IPS-NIHi11 (cell line): ENCODE measurements at places on chromosomes 4 and X.

DNA sequence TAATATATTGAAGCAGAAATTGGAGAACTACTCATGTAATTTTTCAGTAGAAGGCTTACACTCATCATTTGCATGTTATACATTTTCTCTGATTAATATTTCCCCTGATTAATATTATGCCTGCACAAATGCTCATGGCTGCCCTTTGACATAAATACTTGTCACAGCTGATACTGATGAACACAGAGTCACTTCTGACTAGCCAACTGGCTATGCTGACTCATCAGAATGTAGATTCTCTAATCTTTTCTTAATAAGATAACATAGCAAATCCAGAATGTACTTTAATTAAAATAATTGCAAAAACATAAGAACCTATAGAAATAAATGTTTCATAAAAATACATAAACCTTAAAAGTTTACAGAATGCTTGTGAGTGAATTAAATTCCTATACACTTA lies 52.4 kb upstream of the C4orf54 start:
- no peak for DNase-seq

- DNase-seq, result peak; percentile 55
Observed at GRCh38 chr4:60463857-60464502, 736.1 kb upstream of the ADGRL3 start.

DNA sequence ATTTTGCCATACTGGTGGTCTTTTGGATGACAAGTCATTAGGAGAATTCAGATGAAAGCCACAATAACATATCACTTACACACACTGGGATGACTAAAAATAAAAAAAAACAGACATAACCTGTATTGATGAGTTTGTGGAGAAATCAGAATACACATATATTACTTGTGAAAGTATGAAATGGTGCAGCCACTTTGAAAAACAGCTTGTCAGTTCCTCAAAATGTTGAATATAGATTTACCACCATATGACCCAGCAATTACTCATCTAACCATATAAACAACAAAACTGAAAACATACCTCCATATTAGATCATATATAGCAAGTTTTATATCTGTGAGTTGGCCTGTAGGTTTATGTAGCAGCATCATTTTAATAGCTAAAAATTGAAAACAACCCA lies 608.7 kb downstream of the TLL1 start:
- DNase-seq, result no peak

- no peak for DNase-seq
Observed at GRCh38 chr4:48665555-48666186, 114.4 kb downstream of the FRYL start.

DNA sequence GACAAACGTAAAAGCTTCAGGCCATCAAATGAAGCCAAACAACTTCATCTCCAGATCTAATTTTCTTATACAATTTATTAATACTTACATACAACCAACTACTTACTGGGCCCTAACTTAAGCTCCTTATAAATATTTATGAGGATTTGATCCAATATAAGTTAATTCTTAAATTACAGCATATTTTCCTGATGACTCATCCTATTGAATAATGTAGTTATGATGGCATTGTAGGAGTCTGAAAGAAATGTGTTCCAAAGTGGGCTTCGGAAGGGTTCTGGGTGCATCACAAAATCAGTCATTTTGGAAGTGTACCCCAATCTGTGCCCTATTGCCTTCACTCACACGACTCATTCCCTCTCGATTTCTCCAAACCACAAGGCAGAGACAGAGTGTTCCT lies 455.1 kb upstream of the CTSO start:
- no peak for DNase-seq

DNA sequence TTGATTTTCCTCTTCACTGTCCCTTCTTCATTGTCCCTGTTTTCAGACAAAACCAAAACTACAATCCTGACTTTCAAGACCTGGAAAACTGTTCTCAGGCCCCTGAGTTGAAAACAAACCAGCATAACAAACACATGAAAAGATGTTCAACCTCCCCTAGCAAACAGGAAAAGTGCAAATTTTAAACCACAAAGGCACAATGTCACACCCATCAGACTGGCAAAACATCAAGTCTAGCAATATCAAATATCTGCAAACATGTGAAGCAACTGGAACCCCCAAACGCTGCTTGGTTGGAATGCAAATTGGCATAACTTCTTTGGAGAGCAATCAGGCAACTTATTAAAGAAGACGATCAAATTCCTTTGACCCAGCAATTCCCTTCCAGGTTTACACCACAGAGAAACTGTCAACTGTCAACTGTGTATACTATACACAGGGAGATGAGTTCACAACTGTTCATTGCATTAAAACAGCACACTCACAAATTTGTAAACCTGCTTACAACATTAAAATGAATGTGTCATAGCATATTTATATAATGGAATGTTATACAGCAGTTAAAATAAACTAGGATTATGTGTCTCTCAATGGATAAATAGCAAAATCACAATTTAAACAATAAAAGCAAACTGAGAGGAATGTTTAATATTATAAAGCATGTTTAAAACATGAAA lies 7.0 kb downstream of the USP46 start:
- no peak for DNase-seq

GRCh38 chrX:44088510-44089144 lies 115.4 kb upstream of the NDP start:
- no peak for DNase-seq

- no peak for DNase-seq
Observed at GRCh38 chr4:6405397-6405706, 67.1 kb downstream of the PPP2R2C start.

DNA sequence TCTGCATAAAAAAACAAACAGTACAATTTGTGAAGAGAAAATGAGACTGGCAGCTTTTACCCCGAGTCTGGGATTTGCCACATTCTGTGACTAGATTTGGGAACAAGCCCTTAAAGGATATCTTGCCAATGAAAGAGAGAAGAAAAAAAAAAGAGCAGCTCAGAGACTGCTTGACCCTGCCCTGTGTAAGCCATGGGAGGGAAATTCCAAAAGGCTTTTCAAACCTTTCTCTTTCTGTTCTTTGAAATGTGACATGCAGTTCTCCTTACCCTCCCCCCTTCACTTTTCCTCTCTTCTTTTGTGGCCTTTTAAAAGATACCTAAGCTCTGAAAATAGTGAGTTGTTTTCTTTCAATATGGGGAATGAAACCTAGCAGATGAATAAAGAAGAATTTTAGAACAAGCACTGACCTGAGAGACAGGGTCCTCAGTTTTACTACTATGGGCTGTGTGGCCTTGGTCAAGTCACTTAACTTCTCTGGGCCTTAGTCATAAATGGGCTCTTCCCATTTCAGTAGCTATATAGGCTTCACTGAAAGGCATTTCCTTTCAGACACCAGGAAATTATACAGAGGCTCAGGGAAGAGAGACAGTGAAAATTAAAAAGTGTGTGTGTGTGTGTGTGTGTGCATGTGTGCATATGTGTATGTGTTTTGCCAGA lies 5.1 kb downstream of the CCDC160 start:
- no peak for DNase-seq

- peak; percentile 14 for DNase-seq
Observed at GRCh38 chr4:42501624-42502401, 104.5 kb downstream of the SHISA3 start.

GRCh38 chr4:104353481-104353880 lies 141.2 kb downstream of the CXXC4 start:
- DNase-seq, result no peak

DNA sequence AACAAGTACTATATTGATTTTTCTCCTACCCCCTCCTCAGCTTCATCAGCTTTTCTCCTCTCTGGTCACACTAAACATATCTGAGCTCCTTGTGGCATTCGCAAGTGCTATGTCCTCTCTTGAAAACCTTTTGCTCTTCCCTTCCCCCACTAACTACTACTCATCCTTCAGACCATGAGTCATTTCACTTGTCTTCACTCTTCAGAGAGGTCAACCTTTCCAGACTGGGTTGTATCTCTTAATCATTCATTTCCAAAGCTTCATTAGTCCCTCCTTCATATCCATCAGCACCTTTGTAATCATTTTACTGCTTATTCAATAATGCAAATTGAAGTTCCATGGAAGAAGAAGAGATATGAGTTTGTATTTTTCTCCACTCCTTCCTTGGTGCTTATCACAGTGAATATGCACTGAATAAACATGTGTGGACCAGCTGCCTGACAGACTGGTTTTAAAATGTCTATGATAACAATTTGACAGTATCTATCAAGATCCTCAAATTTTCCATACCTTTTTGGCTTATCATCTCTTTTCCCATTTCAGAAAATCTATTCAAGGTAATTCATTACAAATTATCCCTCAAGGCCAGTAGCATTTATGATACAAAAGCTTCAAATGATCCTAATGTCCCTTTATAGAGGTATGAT lies 28.4 kb downstream of the DDX60L start:
- no peak for DNase-seq

DNA sequence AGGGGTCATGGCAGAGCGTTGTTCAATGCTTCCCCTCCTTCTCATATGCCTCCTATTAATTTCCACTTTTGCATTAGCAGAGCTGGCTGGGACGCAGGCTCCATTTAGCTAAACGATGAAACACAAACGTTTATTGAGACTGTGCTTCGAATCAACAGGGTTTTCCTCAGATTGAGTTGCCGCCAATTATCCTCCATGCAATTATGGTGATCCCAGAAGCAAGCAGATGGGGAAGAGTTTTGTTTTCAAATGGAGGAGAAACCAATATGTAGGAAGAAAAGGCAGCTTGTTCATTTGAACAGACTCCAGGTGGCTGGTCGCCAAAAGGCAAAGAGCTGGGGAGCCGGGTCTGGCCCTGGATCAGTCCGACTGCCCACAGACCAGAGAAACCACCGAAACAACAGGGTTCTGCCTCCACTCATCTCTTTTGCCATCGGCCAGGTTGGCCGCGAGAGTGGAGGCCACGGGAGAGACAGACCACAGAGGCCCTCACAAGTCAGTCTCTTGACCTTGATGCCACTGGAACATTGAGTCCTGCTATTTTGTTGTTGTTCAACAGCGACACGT lies 184.8 kb downstream of the GBA3 start:
- DNase-seq, result no peak

DNA sequence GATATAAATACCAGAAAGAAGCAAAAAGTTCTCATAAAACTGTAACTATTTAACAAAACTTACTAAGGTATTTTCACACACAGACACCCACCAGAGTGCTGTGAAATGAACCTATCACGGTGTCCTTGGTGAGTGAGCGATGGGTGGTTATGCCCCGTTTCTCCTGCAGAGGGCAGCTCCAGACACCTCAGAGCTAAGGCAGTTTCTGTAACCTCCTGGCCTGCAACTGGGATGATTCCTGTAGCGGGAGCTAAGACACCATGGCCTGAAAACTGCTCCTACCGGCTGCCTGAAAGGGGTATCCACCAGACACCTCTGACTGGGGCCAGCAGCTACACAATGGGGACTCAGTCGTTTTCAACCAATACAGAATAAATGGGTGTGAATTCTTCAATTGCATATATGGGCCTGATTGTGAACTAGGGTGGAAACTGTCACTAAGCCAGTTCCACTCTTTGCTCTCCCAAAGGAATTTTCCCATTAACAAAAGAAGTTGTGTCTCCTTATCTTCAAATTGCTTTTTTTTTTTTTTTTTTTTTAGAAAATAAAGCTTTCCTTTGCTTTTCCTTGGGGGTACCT lies 2375.8 kb upstream of the TENM3 start:
- DNase-seq, result peak; percentile 75

- DNase-seq, result no peak
Observed at GRCh38 chrX:71992711-71993110, 82.1 kb downstream of the NHSL2 start.

DNA sequence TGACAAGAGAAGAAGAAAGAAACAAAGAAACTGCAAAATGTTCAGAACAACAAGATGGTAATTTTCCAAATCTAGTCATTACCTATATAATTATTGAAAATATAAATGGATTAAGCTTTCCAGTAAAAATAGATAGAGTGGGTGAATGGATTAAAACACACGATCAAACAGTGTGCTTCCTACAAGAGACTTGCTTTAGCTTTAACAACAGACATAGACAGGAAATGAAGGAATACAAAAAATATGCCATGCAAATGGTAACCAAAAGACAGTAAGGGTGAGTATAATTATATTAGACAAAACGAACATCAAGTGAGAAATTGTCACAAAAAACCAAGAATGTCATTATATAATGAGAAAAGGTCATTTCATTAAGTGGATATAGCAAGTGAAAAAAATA lies 842.8 kb downstream of the CCSER1 start:
- DNase-seq, result no peak

DNA sequence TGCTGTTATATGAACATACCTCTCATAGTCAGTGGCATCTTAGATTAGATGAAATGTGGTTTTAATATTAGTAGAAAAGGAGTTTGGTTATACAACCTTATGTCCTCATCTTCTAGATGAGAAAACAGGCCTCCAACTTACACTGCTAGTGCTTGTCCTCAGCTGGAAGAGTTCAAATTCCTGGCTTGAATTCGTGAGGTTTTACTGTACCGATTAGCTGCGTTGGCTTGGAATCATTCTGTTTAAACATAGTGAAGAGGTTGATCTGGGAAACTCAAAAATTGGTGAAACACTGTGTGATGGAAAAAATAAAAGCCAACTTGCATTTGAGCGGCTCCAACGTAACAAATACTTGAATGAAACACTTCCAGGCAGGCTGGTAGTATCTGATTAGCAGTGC lies 81.0 kb downstream of the LNX1 start:
- DNase-seq, result no peak

- peak; percentile 15 for DNase-seq
Observed at GRCh38 chrX:123961268-123962005, at the start of gene STAG2. Gene STAG2 (plus strand): TSS chrX:123961706. CDS start chrX:124022628, 60,922 bp downstream.

DNA sequence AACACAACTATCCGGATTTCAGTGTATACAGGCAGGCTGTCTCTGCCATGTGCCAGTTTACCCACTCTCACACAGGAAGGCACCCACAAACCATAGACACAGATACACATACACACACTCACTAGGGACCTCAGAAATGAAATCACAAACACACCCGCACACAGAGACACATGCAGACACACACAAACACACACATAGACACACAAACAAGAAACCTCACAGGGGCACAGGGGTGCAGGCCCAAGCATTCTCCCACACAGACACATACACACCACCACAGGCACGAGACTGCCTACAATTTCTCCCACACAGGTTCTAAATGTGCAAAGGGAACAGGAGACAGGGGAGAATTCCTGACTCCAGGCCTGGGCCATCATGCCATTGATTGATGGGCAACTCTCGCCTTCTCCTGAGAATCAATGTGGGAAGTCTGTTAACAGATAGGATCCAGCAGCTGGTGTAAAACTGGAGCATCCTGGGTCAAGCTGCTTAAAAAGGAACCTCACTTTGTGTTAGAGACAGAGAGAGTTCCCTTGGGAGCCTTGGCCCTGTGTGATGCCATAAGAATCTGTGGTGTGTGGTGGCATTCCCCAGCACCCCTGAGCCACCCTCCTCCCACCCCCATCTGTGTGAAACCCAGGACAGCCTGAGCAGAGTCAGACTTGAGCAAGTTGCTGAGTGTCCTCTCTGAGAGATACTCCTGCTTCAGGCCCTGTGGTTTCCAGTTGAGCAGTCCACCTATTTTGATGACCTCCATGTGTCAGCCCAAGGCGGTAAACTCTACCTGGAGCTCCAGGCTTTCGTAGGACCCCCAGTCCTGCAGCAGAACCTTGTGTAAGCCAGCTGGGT lies 33.9 kb downstream of the NBDY start:
- no peak for DNase-seq

DNA sequence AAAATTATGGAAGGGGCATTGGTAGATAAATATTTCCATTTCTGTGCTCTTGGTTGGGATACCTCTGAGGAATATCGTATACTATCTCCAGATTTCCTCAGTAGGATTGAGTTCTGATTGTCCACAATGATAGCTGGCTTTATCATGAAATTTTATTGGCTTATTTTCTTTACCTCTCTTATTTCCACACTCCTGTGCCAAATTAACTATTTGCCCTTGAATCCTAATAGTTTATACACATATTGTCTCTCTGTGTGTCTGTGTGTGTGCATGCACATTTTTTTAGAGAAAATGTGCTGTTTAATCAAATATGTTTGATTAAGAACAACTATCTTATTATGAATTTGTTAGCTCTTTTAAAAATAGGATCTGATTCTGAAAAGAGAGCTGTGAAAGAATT lies 271.6 kb downstream of the DTHD1 start:
- no peak for DNase-seq
